ENCODE measurements at places on chromosomes 6 and 20. TPM values are rescaled to one million over a fixed set of nuclear protein-coding genes. Genes with fewer than 3 reads are reported as not detected.

- no peak overlapping the region for H3K4me3 ChIP-seq
- DNase-seq = no peak
- no peaks in the 10 kb centered on the region for H3K4me1 ChIP-seq
- H3K36me3 ChIP-seq = no peaks in the 10 kb centered on the region
Measured at GRCh38 chr6:167791091-167791779, 35.5 kb upstream of the AFDN start.

- no peaks in the 10 kb centered on the region for H3K36me3 ChIP-seq
- H3K27ac ChIP-seq = no peak overlapping the region
- H3K4me1 ChIP-seq = peaks cover 6% of the 10 kb centered on the region
- DNase-seq = no peak
Measured at GRCh38 chr20:60113771-60114170, 155.5 kb downstream of the CDH26 start.

DNA sequence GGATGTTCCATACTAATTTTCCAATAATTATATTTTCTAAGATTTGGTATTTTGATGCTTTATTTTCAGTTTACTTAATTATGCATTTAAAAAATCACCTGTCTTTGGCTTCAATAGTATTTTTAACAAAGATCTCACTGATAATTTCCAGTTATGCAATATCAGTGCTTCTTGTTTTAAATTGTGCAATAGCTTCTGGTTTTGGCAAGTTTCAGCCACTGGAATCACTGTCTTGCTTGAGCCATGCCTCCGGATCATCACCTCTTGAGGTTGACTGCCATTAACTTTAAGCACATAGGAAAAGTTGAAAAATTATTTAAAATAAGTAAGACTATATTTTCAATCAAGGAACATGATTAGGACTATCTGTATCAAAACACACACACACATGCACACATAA lies 1242.1 kb downstream of the HACE1 start:
- H3K27ac ChIP-seq = no peak overlapping the region
- H3K4me1 ChIP-seq = no peaks in the 10 kb centered on the region
- H3K36me3 ChIP-seq = no peaks in the 10 kb centered on the region
- H3K4me3 ChIP-seq = no peak overlapping the region
- H3K27me3 ChIP-seq = no peaks in the 10 kb centered on the region
- DNase-seq = no peak

- H3K36me3 ChIP-seq = peaks cover 8% of the 10 kb centered on the region
- peaks cover 5% of the 10 kb centered on the region for H3K4me1 ChIP-seq
- DNase-seq = no peak
- H3K4me3 ChIP-seq = no peak overlapping the region
Measured at GRCh38 chr6:87244380-87244779, 78.0 kb upstream of the SMIM8 start.

DNA sequence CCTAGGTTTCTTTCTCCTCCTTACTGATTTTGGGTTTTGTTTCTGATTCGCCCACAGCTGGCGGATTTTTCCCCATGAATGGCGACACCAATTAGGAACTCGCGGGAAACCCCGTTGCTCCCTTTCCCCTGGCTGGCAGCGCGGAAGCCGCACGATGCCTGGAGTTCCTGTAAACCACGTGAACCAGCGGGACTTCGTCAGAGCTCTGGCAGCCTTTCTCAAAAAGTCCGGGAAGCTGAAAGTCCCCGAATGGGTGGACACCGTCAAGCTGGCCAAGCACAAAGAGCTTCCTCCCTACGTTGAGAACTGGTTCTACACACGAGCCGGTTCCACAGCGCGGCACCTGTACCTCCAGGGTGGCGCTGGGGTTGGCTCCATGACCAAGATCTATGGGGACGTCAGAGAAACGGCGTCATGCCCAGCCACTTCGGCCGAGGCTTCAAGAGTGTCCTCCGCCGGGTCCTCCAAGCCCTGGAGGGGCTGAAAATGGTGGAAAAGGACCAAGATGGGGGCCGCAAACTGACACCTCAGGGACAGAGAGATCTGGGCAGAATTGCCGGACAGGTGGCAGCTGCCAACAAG lies 3.2 kb upstream of the SEC23B start:
- 0 out of 2 replicates have a peak, but pooled peaks cover 4% of the 10 kb centered on the region for H3K36me3 ChIP-seq
- H3K27me3 ChIP-seq = no peaks in the 10 kb centered on the region
- no peak overlapping the region for H3K27ac ChIP-seq
- H3K4me1 ChIP-seq = peaks cover 20% of the 10 kb centered on the region
- DNase-seq = no peak

EYA4 gene
- total RNA-seq = not detected

GRCh38 chr6:96575359-96575758 lies 12.4 kb downstream of the FHL5 start:
- DNase-seq = no peak
- no peak overlapping the region for H3K27ac ChIP-seq
- peaks cover 6% of the 10 kb centered on the region for H3K4me1 ChIP-seq
- peaks cover 1% of the 10 kb centered on the region for H3K27me3 ChIP-seq
- H3K4me3 ChIP-seq = no peak overlapping the region

SALL4 gene
- total RNA-seq = 0.24 TPM

DNA sequence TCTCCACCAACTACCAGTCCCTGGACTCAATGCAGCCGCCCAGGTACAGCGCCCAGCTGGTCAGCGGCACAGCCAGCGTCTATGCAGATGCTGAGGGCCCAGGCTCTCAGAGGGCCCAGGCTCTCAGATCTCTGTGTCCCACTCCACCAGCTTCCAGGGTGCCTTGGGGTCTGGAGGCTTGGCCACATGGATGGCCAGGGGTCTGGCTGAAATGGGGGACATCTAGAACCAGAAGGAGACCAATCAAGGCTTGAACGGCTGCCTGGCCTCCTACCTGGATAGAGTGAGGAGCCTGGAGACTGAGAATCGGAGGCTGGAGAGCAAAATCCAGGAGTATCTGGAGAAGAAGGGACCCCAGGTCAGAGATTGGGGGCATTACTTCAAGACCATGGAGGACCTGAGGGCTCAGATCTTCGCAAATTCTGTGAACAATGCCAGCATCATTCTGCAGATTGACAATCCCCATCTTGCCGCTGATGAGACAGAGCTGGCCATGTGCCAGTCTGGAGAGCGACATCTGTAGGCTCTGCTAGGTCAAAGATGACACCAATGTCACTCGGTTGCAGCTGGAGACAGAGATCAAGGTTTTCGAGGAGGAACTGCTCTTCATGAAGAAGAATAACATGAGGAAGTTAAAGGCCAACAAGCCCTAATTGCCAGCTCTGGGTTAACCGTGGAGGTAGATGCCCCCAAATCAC lies 44.1 kb upstream of the GRM4 start:
- H3K36me3 ChIP-seq = no peaks in the 10 kb centered on the region
- no peak overlapping the region for H3K27ac ChIP-seq
- H3K4me3 ChIP-seq = no peak overlapping the region
- DNase-seq = no peak

- H3K27me3 ChIP-seq = peaks cover 3% of the 10 kb centered on the region
- H3K4me3 ChIP-seq = no peak overlapping the region
- DNase-seq = no peak
Measured at GRCh38 chr6:111846492-111847409, 26.5 kb downstream of the FYN start.

DNA sequence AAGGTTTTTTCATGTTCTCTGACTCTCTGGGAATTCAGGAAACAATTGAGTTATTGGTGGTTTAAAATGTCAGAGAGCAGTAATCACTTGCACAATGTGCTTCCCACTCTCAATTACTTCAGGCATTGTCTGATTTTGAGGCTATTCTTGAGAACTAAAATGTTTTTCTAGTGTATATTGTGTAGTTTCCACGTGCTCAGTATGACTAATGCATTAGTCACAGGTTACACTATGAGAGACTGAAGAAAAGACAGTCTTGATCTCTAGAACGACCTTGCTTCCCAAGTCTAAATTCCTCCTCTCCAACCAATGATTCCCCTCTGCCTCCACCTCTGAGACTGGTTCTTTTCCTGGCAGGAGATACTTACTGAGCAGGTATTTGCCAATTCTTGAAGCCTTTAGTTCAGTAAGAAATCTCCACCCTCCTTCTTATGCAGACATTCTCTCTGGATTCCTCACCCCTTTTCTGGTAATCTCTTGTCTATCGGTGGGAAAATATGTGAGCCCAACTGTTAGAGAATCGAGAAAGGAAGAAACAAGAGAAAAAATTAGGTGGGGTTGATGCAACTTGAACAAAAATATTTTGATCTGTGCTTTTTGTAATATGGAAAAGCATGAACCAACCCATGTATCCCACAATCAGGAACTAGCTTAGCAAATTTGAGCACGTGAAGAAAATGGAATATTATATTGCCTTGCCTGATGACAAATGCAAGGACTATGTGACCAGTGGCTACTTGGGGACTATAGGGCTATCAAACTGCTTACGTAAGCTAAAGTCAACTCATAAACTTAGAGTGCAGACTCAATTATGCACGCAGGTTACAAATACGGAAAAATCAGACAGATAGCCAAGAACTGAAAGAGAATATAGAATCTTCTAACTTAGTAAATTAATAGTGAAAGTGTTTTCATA lies 61.1 kb upstream of the SLC22A16 start:
- H3K4me3 ChIP-seq = peak overlapping the region; percentile 67
- peaks cover 89% of the 10 kb centered on the region for H3K4me1 ChIP-seq
- DNase-seq = peak; percentile 93

CST5 gene
- total RNA-seq = not detected

DNA sequence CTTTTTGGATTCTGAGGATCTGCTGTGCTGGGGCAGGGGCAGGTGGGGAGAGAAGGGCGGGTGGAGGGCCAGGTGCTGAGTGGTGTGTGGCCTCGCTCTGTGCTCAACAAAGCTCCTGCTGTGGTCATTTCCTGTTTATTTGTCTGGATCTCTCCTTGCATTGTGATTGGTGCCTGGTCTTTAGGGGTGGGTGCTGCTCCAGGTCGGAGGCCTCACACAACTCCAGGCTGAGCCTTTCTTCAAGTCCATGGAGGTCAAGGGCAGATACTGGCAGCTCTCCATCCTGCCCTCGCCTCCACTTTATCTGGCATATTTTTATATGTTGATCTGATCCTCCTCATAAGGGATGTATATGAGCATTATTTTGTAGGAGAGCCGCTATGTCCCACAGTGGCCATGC lies 36.2 kb downstream of the HLA-F start:
- H3K27ac ChIP-seq = no peak overlapping the region
- peaks cover 46% of the 10 kb centered on the region for H3K4me1 ChIP-seq
- peaks cover 20% of the 10 kb centered on the region for H3K27me3 ChIP-seq
- no peak overlapping the region for H3K4me3 ChIP-seq
- H3K36me3 ChIP-seq = no peaks in the 10 kb centered on the region
- no peak for DNase-seq

DNA sequence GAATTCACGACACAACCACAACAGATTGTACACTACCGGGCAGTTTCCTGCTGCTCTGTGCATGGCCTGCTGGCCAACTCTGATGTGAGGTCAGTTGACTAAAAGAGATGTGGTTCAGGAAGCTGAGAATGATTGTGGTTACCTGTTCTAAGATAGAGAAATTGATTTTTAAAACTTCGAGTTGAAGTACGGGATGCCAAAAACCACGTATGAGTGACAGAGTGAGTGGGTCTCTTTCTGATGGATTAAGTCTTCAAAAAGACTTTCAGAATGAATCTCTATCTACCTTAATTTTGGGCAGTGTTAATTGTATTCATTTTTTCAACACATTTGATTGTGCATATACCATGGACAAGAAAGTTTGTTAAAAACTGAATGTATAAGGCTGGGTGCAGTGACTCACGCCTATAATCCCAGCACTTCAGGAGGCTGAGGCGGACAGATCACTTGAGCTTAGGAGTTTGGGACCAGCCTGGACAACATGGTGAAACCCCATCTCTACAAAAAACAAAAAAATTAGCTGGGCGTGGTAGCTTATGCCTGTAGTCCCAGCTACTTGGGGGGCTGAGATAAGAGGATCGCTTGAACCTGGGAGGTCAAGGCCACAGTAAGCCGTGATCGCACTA lies 121.2 kb downstream of the SGK1 start:
- H3K36me3 ChIP-seq = no peaks in the 10 kb centered on the region
- no peak overlapping the region for H3K4me3 ChIP-seq
- H3K27ac ChIP-seq = no peak overlapping the region
- H3K4me1 ChIP-seq = peaks cover 22% of the 10 kb centered on the region
- no peak for DNase-seq
- no peaks in the 10 kb centered on the region for H3K27me3 ChIP-seq

- DNase-seq = no peak
- H3K36me3 ChIP-seq = peaks cover 32% of the 10 kb centered on the region
- peak overlapping the region; percentile 96 for H3K27ac ChIP-seq
- H3K27me3 ChIP-seq = peaks cover 3% of the 10 kb centered on the region
- H3K4me1 ChIP-seq = peaks cover 36% of the 10 kb centered on the region
Measured at GRCh38 chr6:3022765-3023662, 23.3 kb downstream of the NQO2 start.

DNA sequence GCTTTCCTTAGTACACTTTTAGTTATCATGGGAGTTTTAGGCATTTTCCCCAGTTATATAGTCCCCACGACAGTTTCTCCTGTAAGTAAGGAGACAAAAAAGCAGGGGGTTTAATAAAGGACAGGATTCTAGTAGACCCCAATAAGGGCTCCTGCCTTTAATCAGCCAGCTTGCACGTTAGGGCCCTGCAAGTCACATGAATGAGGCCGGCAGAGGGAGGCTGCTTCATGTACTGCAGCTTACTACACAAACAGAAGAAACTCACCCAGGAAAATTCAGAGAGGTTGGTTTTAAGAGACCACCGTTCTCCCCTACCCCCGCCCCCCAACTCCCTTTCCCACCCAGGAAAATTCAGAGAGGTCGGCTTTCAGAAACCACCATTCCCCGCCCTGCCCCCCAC lies 229.7 kb upstream of the MOCS1 start:
- no peak for DNase-seq
- H3K36me3 ChIP-seq = no peaks in the 10 kb centered on the region
- H3K27me3 ChIP-seq = no peaks in the 10 kb centered on the region
- no peaks in the 10 kb centered on the region for H3K4me1 ChIP-seq
- no peak overlapping the region for H3K4me3 ChIP-seq

DNA sequence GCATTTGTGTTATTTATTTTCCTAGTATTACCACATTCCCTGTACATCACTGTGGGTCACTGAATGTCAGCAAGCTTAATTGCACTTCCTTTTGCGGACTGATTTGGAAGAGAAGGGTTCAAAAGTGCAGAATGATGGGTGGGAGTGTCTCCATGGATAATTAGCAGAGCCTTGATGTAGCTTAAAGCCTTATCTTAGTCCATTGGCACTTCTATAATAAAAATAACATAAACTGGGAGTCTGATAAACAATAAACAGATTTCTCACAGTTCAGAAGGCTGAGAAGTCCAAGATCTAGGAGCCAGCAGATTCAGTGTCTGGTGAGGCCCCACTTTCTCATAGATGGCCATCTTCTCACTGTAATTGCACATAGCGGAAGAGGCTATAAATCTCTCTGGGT lies 501.1 kb upstream of the POU3F2 start:
- H3K4me1 ChIP-seq = no peaks in the 10 kb centered on the region
- H3K36me3 ChIP-seq = no peaks in the 10 kb centered on the region
- no peak for DNase-seq
- H3K4me3 ChIP-seq = no peak overlapping the region

TENT5A gene
- 50.4 TPM for total RNA-seq

HLA-DQA1 gene
- not detected for total RNA-seq

DNA sequence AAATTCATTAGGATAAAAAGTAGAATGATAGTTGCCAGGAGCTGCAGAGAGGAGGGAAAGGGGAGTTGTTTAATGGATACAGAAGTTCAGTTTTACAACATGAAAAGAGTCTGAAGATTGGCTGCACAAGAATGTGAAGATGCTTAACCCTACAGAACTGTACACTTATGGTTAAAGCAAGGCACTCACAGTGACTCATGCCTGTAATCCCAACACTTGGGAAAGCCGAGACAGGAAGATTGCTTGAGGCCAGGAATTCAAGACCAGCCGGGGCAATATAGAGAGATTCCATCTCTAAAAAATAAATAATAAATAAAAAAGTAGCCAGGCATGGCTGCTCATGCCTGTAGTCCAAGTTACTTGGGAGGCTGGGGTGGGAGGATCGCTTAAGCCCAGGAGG lies 174.0 kb downstream of the TASP1 start:
- no peak overlapping the region for H3K4me3 ChIP-seq
- no peak overlapping the region for H3K27ac ChIP-seq
- peak; percentile 48 for DNase-seq
